Activated CD8-positive, alpha-beta memory T cell treated with anti-CD3 and anti-CD28 coated beads for 1 hour (primary cell): ENCODE measurements at places on chromosomes 6 and 20.

DNA sequence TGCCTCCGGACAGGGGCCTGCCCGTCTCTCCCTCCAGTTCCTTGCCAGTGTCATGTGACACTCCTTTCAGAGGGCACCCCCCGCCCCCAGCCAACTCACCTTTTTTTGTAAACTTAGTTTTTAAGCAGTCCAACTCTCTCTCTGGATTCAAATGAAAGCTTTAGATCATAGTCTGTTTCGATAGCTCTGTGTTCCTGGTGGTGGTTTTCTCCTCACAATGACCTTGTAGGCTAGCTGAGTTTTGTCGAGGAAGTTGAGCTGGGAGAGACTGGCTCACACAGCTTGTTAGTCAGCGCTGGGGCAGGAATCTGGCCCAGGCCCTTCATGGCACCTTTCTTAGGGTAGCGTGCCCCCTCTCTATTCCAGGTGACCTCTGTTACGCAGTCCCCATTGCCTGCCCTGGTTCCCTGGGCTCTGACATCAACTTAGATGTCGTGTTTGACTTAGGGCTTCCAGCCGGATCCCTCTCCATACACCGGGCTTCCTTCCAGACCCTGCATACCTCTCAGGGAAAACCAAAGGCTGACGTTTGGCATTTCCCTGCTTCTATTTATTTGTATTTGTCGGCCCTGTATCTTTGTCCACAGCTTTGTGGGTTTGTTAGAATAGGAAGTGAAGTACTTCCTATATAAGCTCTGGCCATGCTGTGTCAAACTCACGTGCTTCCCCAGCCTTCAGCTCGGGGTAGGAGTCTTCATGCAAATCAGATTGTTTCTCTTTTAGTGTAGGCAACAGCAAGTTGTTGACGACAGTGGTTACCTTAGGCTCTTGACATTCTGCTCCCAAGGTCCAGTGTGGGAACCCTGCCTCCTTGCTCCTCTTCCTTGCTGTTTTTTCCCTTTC is 12.7 kb downstream of the IGF2R start:
- DNase-seq: no peak

GRCh38 chr20:50112512-50113419 is at the start of gene UBE2V1:
Gene UBE2V1, minus strand, starts transcription at chr20:50113150. Its CDS starts 22 bp downstream, at chr20:50113128.
- peak; percentile 85 for DNase-seq

DNA sequence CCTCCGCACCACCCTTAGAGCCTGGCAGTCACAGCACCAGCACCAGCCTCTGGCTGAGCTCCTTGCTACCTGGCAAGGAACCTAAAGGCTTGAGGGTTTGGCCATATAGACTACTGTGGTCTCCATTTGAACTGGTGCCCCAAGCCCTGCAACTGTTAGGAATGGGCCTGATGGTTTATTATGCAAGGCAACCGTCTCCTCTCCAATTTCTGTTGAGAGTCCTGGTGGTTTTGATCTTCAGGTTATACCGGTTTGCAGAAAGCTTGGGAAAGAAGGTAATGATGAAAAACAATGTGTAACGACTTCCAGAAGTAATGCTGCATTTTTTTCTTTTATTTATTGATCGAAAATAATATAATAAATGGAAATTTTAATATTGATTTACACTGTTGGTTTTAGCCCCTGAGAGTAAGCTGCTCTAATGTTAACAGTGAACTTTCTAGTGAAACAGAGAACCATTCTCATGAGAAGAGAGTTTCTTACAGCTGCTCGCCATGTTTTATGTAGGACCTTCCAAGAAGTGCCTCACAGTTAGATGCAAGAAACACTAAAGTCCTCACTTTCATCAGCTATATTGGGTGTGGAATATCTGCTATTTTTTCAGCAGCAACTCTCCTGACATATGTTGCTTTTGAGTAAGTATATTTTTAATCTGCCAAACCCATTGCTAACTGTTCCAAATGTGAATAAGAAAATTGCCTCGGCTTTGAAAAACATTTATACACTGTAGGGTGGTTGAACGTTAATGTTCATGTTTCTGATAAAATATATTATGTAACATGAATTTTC is 112.8 kb downstream of the ADGRG6 start:
- no peak for DNase-seq

DNA sequence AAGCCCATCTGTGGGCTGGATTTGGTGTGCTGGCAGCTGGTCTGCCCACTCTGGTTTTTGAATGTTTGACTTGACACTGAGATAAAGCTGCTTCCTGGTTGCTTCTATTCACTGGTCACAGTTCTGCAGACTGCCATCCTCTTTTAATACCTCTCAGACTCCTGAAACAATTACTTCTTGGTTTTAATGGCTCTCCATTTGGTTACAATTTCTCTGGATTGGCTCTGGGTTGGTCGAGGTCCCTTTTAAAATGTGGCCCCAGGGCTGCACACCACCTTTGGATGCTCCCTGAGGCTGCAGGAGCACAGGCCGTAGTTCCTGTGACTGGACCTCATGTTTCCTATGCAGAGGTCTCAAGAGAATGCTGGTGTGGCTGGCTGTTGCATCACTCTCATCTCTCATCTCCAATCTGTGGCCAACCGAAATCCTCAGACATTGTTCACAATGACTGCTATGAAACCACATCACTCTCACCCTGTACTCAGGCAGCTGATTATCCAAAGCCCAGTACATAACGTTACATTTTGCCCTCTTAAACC is 98.5 kb downstream of the INSM1 start:
- no peak for DNase-seq

DNA sequence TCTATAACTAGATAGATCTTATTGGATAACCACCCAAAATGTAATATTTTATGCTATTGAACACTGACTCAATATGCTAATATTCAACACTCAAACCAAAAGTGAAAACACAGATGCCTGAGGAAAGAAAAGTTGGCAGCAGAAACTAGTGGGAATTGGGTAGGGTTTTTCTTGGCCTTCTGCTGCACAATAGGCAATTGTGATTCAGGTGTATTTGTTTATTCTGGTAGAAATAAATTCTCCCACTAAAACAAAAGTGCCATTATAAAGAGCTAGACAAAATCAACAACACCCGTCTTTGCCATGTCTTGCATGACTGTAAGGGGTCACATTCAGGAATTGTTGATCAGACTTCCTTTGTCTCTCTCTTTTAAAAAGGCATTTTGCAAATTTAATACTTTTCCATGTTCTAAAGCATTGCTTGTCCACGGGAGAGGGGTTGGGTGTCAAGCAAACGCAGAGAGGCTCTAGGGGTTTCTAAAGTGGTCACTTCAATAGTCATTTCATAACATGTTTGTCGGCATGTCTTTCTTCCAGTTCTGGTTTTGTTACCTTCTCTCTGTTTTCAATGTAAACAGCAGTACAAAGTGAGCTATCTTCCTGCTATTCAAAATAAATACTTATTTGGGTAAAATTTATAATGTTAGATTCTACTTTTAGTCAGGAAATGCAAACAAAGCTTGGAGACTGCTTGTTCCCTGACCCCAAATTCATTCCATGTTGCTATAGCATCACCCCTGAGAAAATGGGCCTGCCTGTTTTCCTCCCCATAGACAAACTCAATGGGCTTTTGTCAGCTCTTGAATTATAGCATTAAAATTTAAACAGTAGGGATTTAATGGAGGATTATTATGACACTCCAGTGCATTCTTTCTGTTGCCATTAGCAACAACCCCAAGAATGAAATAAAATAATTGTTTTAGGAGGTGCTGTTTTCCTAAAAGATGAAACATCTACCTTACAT is 217.0 kb upstream of the CCN2 start:
- no peak for DNase-seq
